ENCODE measurements at places on chromosomes 5 and 9. TPM values are rescaled to one million over a fixed set of nuclear protein-coding genes. Genes with fewer than 3 reads are reported as not detected.

- H3K27ac ChIP-seq = peak within 1 kb of the TSS; percentile 69
- H3K27me3 ChIP-seq = peaks cover under 1% of the 10 kb centered on the region
Measured at GRCh38 chr5:173327948-173328843, at the start of gene STC2. Gene STC2, minus strand, starts transcription at chr5:173328414. Its CDS starts 221 bp downstream, at chr5:173328193.

GRCh38 chr5:145793574-145793973, 41.6 kb downstream of the PRELID2 start:
- H3K4me3 ChIP-seq = no peak overlapping the region
- H3K36me3 ChIP-seq = no peaks in the 10 kb centered on the region
- no peak overlapping the region for H3K27ac ChIP-seq
- H3K27me3 ChIP-seq = no peaks in the 10 kb centered on the region

The FGD3 gene
- total RNA-seq = 28.5 TPM

The C9orf50 gene
- not detected for total RNA-seq

The CENPK gene
- 3.1 TPM for total RNA-seq

DNA sequence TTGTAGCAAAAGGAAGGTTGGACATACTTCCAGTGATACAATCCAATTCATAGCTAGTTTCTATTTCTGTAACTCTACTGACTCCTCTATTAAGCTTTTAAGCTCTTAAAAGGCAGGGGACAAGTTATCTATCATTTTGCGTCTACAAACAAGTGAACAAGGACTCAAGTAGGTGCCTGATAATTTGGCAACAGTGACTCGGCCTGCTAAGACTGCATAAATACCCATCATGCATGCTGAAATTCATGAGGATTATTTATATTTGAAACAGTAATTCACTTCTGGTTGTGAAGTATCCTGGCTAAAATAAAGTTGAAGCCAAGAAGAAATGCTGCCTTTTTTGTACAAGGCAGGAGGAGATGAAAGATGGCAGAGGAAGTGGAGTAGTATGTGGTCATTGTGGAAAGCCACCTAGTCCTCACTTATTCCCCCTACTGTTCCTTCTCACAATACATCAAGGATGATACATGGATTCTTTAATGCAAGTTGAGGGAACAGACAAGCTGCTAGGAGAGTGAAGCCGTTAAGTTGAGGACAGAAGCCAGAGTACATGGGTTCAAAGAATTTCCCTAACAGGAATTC, 74.0 kb downstream of the MRPS27 start:
- DNase-seq = no peak
- no peaks in the 10 kb centered on the region for H3K27me3 ChIP-seq
- peaks cover 29% of the 10 kb centered on the region for H3K4me1 ChIP-seq
- no peak overlapping the region for H3K4me3 ChIP-seq
- no peak overlapping the region for H3K27ac ChIP-seq

GRCh38 chr9:89920951-89921350, 316.1 kb downstream of the GADD45G start:
- H3K27me3 ChIP-seq = no peaks in the 10 kb centered on the region
- H3K36me3 ChIP-seq = no peaks in the 10 kb centered on the region
- DNase-seq = no peak
- H3K4me3 ChIP-seq = no peak overlapping the region
- H3K27ac ChIP-seq = no peak overlapping the region

DNA sequence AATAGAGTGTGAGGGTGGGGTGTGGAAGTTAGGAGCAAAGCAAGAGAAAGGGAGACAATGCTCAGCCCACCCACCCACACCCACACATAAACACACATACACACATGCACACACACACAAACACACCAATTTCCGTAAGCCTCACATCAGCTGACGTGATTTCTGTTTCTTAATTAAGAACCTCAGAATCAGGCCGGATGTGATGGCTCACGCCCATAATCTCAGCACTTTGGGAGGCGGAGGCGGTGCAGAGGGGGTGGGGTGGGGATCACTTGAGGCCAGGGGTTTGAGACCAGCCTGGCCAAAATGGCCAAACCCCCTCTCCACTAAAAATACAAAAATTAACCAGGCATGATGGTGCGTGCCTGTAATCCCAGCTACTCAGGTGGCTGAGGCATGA, 26.4 kb upstream of the PIK3R1 start:
- no peak for DNase-seq
- no peaks in the 10 kb centered on the region for H3K27me3 ChIP-seq
- H3K36me3 ChIP-seq = no peaks in the 10 kb centered on the region
- no peak overlapping the region for H3K4me3 ChIP-seq
- H3K4me1 ChIP-seq = peaks cover 8% of the 10 kb centered on the region

DNA sequence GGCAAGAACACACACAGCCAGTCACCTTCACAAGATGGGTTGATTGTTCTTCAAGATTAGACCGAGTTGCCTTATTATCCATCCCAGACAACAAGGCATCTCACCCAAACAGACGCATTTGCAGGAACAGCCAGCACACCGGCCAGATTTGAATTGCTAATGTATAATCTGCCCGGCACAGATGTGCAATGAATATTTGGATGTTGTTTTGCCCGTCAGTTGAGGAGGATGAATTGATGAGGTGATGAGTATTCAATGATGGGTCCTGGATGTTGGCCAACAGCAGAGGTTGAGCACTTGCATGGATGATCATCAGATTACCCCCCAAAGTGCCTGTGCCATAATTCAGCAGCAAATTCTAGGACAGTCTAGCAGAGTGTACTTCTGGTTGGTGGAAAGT, 20.1 kb downstream of the ALG2 start:
- no peak overlapping the region for H3K27ac ChIP-seq
- H3K4me3 ChIP-seq = no peak overlapping the region

The ANXA2R gene
- total RNA-seq = 3.9 TPM

DNA sequence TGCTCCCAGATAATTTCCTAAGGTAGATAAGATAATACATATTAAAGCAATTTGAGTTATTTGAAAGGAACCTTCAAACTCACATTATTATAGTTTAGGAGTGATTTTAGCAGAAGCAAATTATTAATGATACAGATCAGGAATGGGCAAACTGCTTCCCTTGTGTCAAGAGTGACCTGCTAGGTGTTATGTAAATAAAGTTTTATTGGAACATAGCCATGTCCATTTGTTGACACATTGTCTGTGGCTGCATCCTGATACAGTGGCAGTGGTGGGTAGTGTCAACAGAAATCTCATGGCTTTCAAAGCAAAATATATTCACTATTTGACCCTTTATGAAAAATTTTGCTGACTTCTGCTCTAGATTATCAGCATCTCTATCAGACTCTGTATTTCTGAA, 11.4 kb upstream of the BASP1 start:
- no peak for DNase-seq
- peaks cover 4% of the 10 kb centered on the region for H3K4me1 ChIP-seq
- H3K27me3 ChIP-seq = no peaks in the 10 kb centered on the region
- no peaks in the 10 kb centered on the region for H3K36me3 ChIP-seq
- no peak overlapping the region for H3K4me3 ChIP-seq

The DELE1 gene
- 151 TPM for total RNA-seq

DNA sequence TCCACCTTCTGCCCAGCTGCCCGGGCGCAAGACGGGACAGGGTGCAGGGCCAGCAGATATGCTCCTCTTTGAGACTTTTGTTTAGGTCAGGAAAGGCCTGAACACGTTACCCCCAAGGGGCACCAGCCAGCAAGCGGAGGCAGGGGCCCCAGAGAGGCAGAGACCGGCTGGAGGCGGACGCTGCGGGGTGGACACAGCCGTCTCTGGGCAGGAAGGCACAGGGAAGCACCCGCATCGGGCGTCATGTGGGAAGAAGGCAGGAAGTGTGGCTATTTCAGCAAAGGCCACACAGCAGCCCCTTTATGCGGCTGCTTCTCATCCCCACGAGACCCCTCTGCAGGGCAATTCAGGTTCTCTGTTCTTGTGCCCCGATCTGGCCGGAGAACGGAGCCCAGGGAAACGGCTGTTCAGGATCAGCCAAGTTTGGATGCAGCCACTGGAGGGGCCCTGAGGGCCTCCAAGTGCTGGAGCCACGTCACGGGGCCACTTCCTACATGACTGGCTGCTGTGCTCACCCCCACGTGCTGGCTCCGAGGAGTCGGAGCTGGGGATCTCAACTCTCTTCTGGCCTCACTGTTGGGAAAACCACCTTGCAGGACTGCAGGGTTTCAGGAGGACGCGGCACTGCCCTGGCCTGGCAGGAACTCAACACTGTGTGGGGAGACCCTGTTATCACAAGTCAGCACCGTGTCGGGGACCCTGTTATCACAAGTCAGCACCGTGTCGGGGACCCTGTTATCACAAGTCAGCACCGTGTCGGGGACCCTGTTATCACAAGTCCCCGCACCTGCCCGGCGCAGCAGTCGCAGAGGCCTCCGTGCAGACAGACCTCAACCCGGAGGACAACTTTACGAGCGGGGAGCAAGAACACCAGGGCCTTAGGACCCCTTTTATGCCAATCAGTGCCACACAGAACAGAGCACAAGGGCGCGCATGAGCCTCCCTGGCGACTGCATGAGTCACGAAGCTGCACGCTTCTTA, 44.4 kb downstream of the SLC12A7 start:
- peaks cover 61% of the 10 kb centered on the region for H3K36me3 ChIP-seq
- no peaks in the 10 kb centered on the region for H3K27me3 ChIP-seq
- no peaks in the 10 kb centered on the region for H3K4me1 ChIP-seq
- no peak overlapping the region for H3K4me3 ChIP-seq

The PCAT7 gene
- not detected for total RNA-seq

- H3K4me1 ChIP-seq = no peaks in the 10 kb centered on the region
- H3K36me3 ChIP-seq = no peaks in the 10 kb centered on the region
- no peak overlapping the region for H3K4me3 ChIP-seq
Measured at GRCh38 chr9:2461892-2462291, 159.7 kb upstream of the VLDLR start.

- H3K36me3 ChIP-seq = no peaks in the 10 kb centered on the region
- no peaks in the 10 kb centered on the region for H3K27me3 ChIP-seq
- no peak overlapping the region for H3K4me3 ChIP-seq
Measured at GRCh38 chr5:41250351-41250987, 37.1 kb upstream of the C6 start.

DNA sequence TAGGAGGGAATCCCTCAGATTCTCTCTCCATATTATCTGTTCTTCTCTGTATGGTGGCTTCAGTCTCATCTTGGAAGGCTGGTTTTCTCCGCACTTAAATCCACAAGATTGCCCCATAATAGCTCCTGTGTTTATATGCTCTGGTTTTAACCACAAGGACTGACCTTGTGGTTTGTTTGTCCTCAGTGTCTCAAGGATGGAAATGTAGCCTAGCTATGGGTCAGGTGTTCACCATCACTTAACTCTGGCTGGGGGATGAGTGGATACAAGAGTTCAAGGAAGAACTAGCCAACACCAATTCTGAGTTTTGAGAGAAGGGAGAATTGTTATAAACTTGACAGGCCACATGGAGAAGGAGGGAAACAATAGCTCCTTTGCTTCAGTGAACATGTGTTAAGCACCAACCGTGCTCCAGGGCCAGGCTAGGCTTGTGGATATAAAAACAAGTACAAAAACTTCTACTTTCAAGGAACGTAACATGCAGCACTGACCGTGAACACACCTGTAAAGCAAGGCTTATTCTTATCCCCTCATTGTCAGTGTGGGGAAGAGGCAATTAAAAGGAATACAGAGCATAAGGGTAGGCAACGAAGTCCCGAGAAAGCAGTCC, 75.6 kb upstream of the VLDLR start:
- H3K36me3 ChIP-seq = no peaks in the 10 kb centered on the region
- H3K27me3 ChIP-seq = no peaks in the 10 kb centered on the region
- H3K27ac ChIP-seq = no peak overlapping the region

The DDX41 gene
- 85.8 TPM for total RNA-seq

- H3K27ac ChIP-seq = no peak overlapping the region
- no peak overlapping the region for H3K4me3 ChIP-seq
- no peaks in the 10 kb centered on the region for H3K27me3 ChIP-seq
- H3K36me3 ChIP-seq = no peaks in the 10 kb centered on the region
Measured at GRCh38 chr5:76811214-76811613, 7.6 kb upstream of the F2RL1 start.

- no peaks in the 10 kb centered on the region for H3K4me1 ChIP-seq
- H3K4me3 ChIP-seq = no peak overlapping the region
- no peaks in the 10 kb centered on the region for H3K27me3 ChIP-seq
Measured at GRCh38 chr9:27610622-27611021, 37.3 kb upstream of the C9orf72 start.

The ZDHHC21 gene
- total RNA-seq = 46.5 TPM

DNA sequence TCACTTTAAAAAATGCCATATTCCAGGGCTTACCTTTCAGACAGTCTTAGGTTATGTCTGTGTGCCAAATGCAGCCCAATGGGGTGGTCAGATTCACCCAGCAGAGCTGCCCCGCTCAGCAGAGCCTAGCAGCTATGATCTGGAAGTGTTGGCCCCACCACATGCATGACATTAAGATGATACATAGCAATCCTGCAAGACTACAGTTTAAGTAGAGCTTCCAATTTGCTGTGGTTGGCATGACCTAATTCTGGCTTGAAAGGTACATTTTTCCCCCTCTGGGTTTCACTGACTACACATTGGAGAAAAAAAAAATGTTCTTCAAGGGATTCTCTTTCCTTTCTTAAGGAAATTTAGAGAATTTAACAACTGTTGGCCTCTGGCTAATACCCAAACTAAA, 22.5 kb downstream of the MEF2C start:
- H3K27me3 ChIP-seq = no peaks in the 10 kb centered on the region
- no peak overlapping the region for H3K27ac ChIP-seq
- no peak for DNase-seq

GRCh38 chr9:16869131-16869881, 1.2 kb downstream of the BNC2 start:
- no peak overlapping the region for H3K27ac ChIP-seq
- no peak for DNase-seq
- H3K36me3 ChIP-seq = no peaks in the 10 kb centered on the region
- no peak overlapping the region for H3K4me3 ChIP-seq
- peaks cover 8% of the 10 kb centered on the region for H3K4me1 ChIP-seq
- no peaks in the 10 kb centered on the region for H3K27me3 ChIP-seq

The C9 gene
- total RNA-seq = 0.31 TPM

The PTBP3 gene
- total RNA-seq = 55.0 TPM

- no peaks in the 10 kb centered on the region for H3K27me3 ChIP-seq
- no peak for DNase-seq
- H3K36me3 ChIP-seq = no peaks in the 10 kb centered on the region
- H3K27ac ChIP-seq = no peak overlapping the region
- H3K4me1 ChIP-seq = peaks cover 13% of the 10 kb centered on the region
Measured at GRCh38 chr5:73668486-73669111, 42.6 kb downstream of the ARHGEF28 start.

- no peak overlapping the region for H3K27ac ChIP-seq
- no peaks in the 10 kb centered on the region for H3K27me3 ChIP-seq
- H3K4me3 ChIP-seq = no peak overlapping the region
- H3K4me1 ChIP-seq = peaks cover 3% of the 10 kb centered on the region
Measured at GRCh38 chr9:76701441-76702039, 62.7 kb upstream of the PCA3 start.

- no peak for DNase-seq
- no peaks in the 10 kb centered on the region for H3K27me3 ChIP-seq
- no peak overlapping the region for H3K4me3 ChIP-seq
- H3K27ac ChIP-seq = no peak overlapping the region
- H3K36me3 ChIP-seq = no peaks in the 10 kb centered on the region
Measured at GRCh38 chr5:66516550-66516949, 79.6 kb upstream of the MAST4 start.

Measured in upper lobe of left lung (tissue), 6 donors.